ENCODE measurements at places on chromosomes 12 and 14.

GRCh38 chr14:102015045-102015685 is 50.8 kb downstream of the DYNC1H1 start:
- DNase-seq: no peak

DNA sequence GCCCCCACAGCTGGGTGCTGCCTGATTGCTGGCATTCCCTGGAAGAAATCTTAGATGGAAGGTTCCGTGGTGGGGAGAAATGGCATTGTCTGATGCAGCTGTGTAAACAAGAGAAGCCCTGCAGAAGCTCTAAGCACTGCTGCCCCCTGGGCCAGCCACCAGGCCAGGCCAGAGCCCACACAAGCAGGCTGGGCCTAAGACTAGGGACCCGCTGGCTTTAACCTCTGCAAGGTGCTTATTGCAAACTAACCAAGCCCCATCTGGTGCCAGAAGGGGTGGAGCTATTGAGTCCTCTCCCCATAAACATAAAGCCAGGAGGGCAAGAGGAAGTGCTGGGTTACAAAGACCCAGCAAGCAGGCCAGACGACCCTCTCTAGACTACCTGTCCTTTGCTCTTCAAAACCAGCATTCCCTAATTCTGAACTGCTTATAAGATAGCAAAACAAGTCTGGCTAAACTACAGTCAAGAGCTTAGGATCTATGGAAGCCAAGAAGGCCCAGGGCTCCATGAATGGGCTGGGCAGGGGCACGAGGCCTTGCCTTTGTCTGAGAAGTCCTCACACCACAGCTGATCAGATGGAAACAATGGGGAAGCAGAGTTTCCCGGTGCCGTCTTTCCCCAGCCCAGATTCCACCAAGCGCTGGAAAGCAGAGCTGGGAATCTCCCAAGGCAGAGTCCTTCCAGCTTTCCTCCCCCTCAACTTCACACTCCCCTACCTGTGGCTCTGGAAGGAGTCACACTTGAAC is 28.8 kb downstream of the P2RX4 start:
- DNase-seq: no peak

GRCh38 chr12:69685810-69686209 is 13.3 kb downstream of the BEST3 start:
- no peak for DNase-seq

GRCh38 chr12:33763331-33763730 is 259.0 kb upstream of the ALG10 start:
- no peak for DNase-seq

- DNase-seq: no peak
Observed at GRCh38 chr14:93994919-93995682, 2.0 kb upstream of the CCDC197 start.

DNA sequence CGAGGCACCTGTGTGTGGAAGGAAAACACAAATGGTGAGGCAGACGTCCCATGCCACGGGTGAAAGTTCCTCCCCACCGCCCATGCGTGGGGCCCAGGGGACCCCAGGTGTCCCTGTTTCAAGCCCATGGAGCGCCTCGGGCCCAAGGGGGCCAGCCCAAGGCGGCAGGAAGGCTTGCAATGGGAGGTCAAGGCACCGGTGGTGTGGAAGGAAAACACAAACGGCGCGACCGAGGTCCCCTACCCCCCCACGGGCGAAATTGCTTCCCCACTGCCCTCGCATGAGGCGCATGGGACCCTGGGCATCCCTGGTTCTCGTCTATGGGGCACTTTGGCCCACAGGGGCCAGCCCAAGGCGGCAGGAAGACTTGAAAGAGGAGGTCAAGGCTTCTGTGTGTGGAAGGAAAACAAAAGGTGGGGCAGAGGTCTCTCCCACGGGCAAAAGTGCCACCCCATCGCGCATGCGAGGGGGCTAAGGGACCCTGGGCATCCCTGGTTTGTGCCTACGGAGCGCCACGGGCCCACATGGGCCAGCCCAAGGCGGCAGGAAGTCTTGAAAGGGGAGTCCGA is 379.4 kb downstream of the ALG10 start:
- peak; percentile 26 for DNase-seq

GRCh38 chr14:99231161-99231849 is 40.7 kb downstream of the BCL11B start:
- no peak for DNase-seq

GRCh38 chr12:91577586-91578539 is 395.2 kb upstream of the DCN start:
- no peak for DNase-seq

GRCh38 chr14:96255501-96256366 is at the start of gene BDKRB1:
Gene BDKRB1, plus strand, starts transcription at chr14:96256210. Its CDS starts 7,473 bp downstream, at chr14:96263683.
- no peak for DNase-seq

DNA sequence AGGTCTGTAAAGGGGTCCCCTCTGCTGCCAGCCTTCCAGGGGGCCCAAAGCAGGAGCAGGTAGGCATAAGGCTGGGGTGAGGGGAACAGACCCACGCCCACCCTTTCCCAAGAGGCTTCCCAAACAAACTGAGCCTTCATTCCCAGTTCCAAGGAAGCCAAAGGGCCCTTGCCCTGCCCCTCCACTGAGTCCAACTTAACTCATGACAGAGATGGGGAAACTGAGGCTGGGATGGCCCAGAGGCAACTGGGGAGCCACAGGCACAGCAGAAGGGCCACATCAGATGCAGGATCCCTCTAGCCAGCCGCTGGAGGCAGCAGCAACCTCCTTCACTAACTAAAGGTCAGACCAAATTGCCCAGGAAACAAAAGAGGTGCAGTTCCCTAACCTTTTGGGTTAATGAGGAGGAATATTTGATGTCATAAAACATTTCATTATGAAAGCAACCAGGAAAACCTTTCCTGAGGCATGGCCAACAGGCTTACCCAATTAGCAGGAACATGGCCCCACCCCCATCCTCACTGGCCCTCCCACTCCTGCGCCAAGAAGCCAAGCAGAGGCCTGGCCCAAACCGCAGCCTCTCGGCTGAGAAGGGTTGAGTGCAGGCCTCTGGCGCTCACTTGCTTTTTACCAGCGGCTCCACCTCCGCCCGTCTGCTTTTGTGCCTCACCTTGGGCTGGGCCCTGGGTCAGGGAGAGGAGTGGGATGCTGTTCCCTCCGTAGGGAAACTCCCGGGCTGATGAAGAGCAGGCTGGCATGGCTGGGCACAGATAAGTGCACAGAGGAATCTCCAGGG is 293.5 kb upstream of the RTL1 start:
- DNase-seq: peak; percentile 47

DNA sequence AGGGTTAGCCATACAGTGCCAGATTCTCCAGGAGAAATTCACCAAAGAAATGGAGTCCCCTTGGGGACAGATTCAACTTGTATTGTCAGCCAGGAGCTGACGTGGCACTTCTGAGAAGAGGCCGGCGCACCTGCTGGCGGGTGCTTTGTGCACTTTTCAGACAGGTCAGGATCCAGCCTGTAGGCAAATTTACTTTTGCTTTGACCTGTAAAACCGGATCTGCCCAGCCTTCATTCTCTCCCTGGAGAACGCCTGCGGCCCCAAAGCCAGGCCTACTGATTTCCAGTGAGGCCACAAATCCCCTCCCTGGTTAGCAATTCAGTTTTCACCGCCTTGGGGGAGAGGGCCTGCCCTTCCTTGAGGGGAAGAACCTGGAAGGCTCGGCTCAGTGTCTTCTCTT is 17.4 kb downstream of the P2RX4 start:
- DNase-seq: no peak

DNA sequence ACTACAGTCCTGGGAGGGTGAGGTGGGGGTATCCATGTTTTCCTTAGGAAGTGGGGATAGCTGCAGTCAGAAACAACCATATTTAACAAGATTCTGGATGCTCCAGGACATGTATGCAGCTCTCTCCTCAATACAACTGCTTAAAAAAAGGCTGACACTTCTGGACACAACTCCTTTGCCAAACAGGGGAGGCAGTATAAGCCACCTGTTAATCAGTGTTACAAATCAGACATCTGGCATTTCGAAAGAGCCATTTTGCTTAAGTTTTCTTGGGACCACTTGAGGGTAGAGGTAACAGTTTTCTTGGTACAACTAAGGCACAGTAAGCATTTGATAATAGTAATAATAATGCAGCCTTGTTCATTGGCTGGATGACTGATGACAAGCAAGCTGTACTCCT is 47.1 kb downstream of the RPGRIP1 start:
- no peak for DNase-seq

DNA sequence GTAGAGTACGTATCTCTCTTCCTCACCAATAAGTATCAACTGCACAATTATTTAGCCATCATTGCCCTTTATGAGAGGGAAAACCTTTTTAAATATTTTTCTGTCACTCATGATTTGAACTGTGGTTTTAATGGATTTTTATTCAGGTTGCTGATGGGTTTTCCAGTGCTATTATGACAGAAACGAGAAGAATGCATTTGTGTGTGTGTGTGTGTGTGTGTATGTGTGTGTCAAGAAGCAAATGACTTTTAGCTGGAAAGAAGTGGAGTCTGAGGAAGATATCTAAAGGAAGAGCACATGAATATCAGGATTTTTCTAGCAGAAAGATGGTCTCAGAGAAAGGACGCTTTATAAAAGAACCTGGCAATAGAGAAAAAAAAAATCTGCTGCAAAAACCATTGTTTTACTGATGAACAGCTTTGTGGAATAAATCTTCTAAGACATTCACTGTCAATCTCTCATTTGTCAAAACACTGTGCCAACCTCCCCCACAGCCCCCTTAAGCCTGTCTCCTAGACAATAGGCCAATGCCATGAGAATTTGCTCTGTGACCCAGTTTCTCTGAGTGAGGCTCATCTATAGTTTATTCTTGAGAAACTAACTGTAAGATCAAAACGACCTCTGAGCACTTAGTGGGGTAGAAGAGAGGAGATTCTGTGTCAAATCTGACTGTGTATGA is 417.7 kb downstream of the FLRT2 start:
- no peak for DNase-seq

DNA sequence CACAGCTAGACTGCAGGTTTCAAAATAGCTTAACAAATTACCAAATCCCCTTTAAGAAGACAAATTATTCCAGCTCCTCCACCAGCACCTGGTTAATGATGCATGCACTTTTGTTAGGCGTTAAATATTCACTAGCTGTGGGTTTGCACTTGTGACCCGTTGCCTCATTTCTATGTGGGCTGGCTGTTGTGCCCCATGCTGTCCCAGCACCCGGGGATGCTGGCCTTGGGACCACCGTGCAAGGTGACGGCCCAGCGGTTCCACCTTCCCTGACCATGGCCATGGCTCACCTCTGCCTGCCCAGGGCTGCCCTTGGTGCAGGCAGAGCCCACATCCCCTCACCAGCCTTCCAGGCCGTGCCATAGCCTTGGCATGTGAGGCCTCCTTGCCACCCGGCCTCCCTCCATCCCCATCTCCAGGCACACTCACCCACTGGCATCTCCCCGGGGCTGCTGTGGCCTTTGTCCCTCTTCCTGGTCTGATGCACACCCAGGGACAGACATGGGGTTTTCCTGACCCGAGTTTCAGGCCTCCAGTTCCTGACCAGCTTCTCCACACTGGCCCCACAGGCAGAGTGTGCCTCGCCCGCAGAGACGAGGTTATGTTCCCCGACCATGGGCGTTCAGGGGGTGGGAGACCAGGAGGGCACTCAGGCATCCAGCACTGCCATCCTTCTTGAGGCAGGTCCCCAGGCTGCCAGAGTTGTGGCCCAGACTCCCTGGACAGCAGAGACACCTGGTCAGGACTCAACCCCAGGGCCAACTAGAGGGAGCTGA is 20.3 kb upstream of the C14orf180 start:
- DNase-seq: no peak

GRCh38 chr14:32703183-32703621 is 235.5 kb upstream of the NPAS3 start:
- DNase-seq: no peak

DNA sequence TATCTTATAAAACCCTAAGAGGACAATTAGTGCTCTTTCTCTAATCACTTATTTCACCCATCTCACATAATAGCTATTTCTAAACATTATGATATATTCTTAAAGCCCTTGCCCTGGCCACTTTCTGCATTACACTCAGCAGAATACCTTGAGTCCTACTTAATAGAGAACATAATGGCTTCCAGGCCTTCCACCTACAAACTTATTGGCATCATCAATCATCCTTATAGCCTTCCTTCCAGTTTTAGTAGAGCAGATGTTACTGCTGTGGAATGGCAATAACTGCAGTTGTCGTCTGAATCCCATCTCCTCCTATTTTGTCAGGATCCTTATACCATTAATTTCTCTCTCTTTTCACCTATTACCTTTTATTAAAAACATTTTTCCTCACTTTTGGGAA is 1127.4 kb downstream of the LRFN5 start:
- DNase-seq: no peak

- no peak for DNase-seq
Observed at GRCh38 chr14:102805371-102805891, 28.2 kb downstream of the TRAF3 start.

DNA sequence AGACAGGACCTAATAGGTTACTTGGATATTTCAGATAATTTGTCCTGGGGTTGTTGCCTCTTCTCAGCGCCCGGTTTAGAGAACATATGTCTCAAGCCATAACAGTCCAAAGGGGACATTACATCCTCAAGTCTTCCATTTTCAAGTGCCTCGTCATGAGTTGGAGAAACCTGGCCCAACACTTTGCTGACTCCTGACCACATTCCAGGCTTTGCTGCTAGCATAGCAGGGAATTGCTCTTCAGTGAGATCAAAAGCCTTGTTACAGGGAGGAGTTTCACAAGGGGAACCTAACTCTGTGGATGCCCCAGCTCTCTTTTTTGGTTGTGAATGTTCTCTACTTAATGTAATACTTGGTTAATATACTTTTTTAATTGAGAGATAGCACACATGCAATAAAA is 8.2 kb upstream of the MMP19 start:
- DNase-seq: no peak
